ENCODE measurements at places on chromosomes 16 and 17. TPM values are rescaled to one million over a fixed set of nuclear protein-coding genes. Genes with fewer than 3 reads are reported as not detected.

The FOXC2 gene
- total RNA-seq: not detected

The CMTM2 gene
- total RNA-seq: not detected

The MPP3 gene
- 9.6 TPM for total RNA-seq

The ITGAD gene
- not detected for total RNA-seq

The SPDYE4 gene
- total RNA-seq: not detected

The FMNL1 gene
- 41.7 TPM for total RNA-seq

The CCDC154 gene
- total RNA-seq: 0.61 TPM

The WNT9B gene
- not detected for total RNA-seq

The CASKIN1 gene
- total RNA-seq: 1.5 TPM

The DRC3 gene
- total RNA-seq: 0.63 TPM

The WBP2 gene
- total RNA-seq: 32.0 TPM

The MLYCD gene
- 1.6 TPM for total RNA-seq

The CIBAR2 gene
- not detected for total RNA-seq

The CES5A gene
- total RNA-seq: not detected

The SPATA32 gene
- total RNA-seq: not detected

The ANKRD40CL gene
- total RNA-seq: not detected

The RAB11FIP4 gene
- 0.97 TPM for total RNA-seq

The ABHD15 gene
- 14.0 TPM for total RNA-seq

The MEOX1 gene
- total RNA-seq: not detected

The TMEM11 gene
- total RNA-seq: 26.1 TPM

The LRRC75A gene
- total RNA-seq: 0.32 TPM

The HS3ST3B1 gene
- 10.8 TPM for total RNA-seq

The CA7 gene
- total RNA-seq: not detected

The TNS4 gene
- total RNA-seq: 0.32 TPM

The MYO15A gene
- 0.30 TPM for total RNA-seq

The FBRS gene
- total RNA-seq: 29.3 TPM

The C16orf96 gene
- total RNA-seq: not detected

The ALOX15 gene
- 2.3 TPM for total RNA-seq

The C17orf67 gene
- 0.50 TPM for total RNA-seq

The CMTM3 gene
- total RNA-seq: 35.6 TPM

The C17orf50 gene
- not detected for total RNA-seq

The MAPK8IP3 gene
- total RNA-seq: 18.1 TPM

The DNASE1L2 gene
- total RNA-seq: 1.6 TPM

The NPTX1 gene
- total RNA-seq: 0.67 TPM

The NTN1 gene
- total RNA-seq: 0.69 TPM

The CD300A gene
- not detected for total RNA-seq

The GPR142 gene
- not detected for total RNA-seq

The PRDM7 gene
- total RNA-seq: not detected

The SOST gene
- not detected for total RNA-seq

The SPNS3 gene
- total RNA-seq: not detected

The MYOCD gene
- total RNA-seq: not detected

The CFAP97D1 gene
- 0.09 TPM for total RNA-seq

The CCL4 gene
- total RNA-seq: not detected

The MEIOB gene
- 2.5 TPM for total RNA-seq

The TLCD2 gene
- 0.98 TPM for total RNA-seq

The SRL gene
- total RNA-seq: not detected

The IGFALS gene
- total RNA-seq: not detected

The SDK2 gene
- total RNA-seq: not detected

The HS3ST6 gene
- total RNA-seq: 1.2 TPM

The TCAP gene
- 1.1 TPM for total RNA-seq

The ICAM2 gene
- total RNA-seq: not detected

The UBB gene
- 1,439 TPM for total RNA-seq

The NAGS gene
- 0.25 TPM for total RNA-seq

The NHERF2 gene
- 11.1 TPM for total RNA-seq

The WSCD1 gene
- total RNA-seq: 3.1 TPM

Measured in NCI-H460 (cell line).